ENCODE measurements at places on chromosomes 4 and X.

DNA sequence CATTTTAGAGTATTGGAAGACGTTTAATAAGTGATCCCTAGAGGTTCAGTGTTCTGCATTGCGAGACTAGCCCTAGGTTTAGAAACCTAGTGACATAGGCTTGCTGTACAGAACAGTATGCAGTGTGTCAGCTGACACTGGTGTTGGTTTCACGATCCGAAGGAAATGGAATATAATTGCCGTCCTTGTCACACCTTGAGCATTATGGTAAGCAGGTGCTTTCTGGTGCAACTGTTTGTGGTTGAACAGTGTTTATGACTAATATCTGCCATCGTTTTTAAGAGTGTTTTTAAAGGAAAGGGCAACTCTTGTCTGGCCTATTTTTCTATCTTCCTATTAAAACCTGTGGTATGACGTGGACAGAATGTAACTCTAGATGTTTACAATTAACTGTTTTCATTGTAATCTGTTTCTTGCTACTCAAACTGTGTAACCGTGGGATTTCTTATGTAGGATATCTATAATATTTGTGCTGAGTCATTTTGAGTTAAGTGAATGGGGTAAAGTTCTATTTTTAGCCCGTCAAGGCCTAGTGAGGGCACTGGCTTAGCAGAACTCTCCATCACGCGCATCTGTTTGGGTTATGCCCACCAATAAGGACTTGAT, 53.8 kb upstream of the TBC1D14 start:
- DNase-seq: no peak

GRCh38 chr4:85423431-85423830, 51.5 kb upstream of the ARHGAP24 start:
- DNase-seq: no peak

DNA sequence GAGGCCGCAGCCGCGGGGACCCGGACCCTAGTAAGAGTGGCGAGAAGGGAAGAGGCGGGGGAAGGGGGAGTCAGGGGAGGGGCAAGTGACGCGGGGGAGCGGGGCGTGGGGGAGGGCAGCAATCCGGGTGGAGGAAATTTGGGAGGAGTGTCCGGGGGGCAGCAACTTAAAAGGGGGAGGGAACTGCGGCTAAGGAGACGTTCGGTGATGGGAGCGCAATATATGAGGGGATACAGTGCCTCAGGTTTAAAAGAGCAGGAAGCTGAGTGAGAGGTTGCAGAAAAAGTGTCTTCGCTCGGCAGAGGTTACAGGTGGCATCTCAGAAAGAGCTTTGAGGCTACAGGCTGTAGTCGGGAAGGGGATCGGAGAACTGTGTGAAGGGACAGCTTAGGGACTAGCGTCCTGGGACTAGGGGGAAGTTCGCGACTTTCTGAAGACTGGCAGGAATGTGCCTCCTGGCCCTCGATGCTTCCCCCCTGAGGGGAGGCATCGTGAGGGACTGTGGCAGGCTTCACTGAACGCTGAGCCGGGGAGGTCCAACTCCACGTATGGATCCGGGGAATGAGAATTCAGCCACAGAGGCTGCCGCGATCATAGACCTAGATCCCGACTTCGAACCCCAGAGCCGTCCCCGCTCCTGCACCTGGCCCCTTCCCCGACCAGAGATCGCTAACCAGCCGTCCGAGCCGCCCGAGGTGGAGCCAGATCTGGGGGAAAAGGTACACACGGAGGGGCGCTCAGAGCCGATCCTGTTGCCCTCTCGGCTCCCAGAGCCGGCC, 519 bp downstream of the FOXO4 start:
- DNase-seq: no peak

DNA sequence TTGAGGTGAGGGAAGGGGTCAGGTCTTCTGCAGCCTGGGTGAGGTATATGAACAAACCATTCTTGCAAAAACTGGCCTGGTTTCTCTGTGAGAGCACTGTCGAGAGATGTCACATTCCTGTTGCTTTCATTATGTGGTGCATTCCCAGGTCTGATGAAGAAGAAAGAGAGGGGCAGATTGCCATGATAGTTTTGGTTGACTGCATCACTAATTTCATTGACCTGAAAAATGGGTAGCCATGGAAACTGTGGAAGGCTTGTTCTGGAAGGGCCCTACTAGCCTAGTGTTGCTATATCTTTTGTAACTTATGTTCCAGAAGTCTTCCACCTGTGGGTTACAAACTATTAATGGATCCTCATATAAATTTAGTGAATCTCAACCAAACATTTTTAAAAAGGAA, 32.9 kb upstream of the CYBB start:
- no peak for DNase-seq

DNA sequence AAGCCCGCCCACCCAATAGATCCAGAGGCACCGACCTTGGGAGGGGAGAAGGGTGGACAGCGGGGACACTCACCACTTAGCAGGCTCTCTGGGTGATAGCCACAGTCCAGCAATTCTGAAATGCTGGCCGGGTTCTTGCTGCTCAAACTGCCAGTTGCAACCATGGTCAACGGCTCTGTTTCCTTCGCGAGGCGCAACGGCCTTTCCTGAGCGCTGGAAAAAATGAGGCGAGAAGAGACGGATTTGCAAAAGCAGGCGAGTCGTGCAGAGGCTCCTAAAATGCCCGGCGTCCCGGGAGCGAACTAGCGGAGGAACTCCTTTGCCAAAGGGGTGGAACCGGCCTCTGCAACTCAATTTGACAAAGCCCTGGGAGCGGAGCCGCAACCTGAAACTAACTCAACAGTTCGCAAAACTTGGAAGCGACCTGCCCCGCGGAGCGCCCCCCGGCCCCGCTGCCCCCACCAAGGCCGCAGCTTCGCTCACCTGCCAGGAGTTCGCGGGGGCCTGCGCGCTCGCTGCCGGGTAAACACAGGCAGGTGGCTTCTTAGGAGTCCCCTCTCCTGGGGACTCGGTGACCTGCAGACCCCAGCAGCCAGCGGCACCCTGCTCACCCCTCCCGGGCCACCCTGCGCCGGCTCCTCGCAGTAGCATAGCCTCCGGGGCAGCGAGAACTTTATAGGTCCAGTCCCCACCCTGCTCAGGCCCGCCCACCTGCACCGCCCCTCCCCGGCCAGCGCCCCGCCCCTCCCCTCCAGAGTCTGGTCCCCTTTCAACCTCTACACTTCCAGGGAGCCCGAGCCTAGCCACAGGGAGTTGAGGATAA, at the start of gene DDIT4L:
TSS of gene DDIT4L (minus strand) at position 649 of the 823 bp plus-strand sequence. CDS start at position 164, 485 bp downstream.
- no peak for DNase-seq

DNA sequence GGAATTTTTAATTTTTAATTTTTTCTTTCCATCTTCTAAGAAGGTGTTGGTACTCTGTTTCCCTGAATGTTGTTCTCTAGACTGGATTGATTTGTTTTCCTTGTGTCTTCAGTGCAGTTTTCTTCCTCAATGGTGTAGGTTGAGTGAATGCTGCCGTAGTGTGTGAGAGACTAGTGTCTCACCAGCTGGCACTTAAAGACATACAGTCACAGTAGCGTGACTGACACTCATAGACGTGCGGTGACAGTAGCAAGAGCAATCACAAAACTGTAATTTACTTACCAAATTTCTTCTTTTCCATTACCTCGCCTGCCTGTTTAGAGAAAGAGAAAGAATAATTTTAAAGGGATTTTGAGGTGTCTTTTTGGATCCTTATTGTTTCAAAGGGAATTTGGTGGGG, 21.4 kb upstream of the PGM2 start:
- no peak for DNase-seq

GRCh38 chrX:17944833-17945497, 83.9 kb upstream of the RAI2 start:
- no peak for DNase-seq

GRCh38 chr4:6772223-6772928, 10.2 kb upstream of the KIAA0232 start:
- no peak for DNase-seq

DNA sequence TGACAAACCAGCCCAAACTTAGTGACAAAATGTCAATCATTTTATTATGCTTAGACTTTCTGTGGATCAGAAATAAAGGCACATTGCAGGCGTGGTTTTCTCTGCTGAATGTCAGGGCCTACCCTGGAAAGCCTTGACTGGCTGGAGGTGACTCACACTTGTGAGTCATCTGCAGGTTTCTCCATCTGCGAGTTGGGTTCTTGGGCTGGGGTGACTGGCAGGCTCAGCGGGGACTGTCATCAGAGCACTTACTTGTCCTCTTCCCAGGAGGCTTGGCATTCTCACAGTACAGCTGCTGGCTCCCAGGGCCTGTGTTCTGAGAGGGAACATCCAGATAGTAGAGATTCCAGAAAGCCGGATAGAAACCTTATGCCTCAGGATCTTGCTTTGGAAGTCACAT, 153.8 kb upstream of the AGA start:
- DNase-seq: peak; percentile 12

Data from stimulated activated CD4-positive, alpha-beta T cell treated with anti-CD3 and anti-CD28 coated beads, Interleukin-4, amount 100 ng/mL, for 1 hour (primary cell).